GM12878 (cell line): ENCODE measurements at places on chromosomes 2 and 18. TPM values are rescaled to one million over a fixed set of nuclear protein-coding genes. Genes with fewer than 3 reads are reported as not detected.

- DNase-seq, result no peak
- H3K27ac ChIP-seq, result no peak overlapping the region
- H3K36me3 ChIP-seq, result no peaks in the 10 kb centered on the region
Observed at GRCh38 chr18:32674491-32674890, 98.3 kb downstream of the KLHL14 start.

- H3K4me3 ChIP-seq, result no peak overlapping the region
- H3K27me3 ChIP-seq, result no peaks in the 10 kb centered on the region
Observed at GRCh38 chr2:167028503-167028902, 140.2 kb downstream of the XIRP2 start.

- no peak for DNase-seq
- no peaks in the 10 kb centered on the region for H3K4me1 ChIP-seq
- no peak overlapping the region for H3K4me3 ChIP-seq
- no peak overlapping the region for H3K27ac ChIP-seq
- H3K36me3 ChIP-seq, result no peaks in the 10 kb centered on the region; the same call in none of the 2 replicates
- no peaks in the 10 kb centered on the region for H3K27me3 ChIP-seq
Observed at GRCh38 chr2:11963966-11964365, 217.5 kb downstream of the LPIN1 start.

DNA sequence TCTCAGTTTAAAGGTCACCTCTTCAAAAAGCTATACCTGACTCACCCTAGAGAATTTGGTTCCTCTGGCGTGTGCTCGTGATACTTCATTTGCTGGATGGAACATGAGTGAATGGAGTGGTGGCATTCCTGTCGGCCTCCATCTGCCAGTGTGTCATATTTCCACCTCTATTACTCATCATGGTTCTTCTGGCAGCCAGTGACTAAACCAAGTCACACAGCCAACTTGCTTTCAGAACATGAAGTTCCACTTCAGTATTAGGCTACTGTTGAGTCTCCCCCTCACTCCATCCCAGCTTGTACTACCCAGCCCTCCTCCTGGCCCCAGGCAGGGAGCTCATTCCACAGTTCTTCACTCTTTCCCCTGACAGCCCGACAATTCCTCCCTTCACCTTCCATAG lies 169.8 kb downstream of the MREG start:
- H3K36me3 ChIP-seq, result no peaks in the 10 kb centered on the region
- H3K4me3 ChIP-seq, result no peak overlapping the region
- no peaks in the 10 kb centered on the region for H3K27me3 ChIP-seq

The CELF4 gene
- polyA plus RNA-seq, result not detected in 2 replicates

The ZNF892 gene
- 0.08 TPM in 1 of 2 replicates, not detected in the other for polyA plus RNA-seq

The MYO1B gene
- polyA plus RNA-seq, result 1.2 and 1.9 TPM in 2 replicates

DNA sequence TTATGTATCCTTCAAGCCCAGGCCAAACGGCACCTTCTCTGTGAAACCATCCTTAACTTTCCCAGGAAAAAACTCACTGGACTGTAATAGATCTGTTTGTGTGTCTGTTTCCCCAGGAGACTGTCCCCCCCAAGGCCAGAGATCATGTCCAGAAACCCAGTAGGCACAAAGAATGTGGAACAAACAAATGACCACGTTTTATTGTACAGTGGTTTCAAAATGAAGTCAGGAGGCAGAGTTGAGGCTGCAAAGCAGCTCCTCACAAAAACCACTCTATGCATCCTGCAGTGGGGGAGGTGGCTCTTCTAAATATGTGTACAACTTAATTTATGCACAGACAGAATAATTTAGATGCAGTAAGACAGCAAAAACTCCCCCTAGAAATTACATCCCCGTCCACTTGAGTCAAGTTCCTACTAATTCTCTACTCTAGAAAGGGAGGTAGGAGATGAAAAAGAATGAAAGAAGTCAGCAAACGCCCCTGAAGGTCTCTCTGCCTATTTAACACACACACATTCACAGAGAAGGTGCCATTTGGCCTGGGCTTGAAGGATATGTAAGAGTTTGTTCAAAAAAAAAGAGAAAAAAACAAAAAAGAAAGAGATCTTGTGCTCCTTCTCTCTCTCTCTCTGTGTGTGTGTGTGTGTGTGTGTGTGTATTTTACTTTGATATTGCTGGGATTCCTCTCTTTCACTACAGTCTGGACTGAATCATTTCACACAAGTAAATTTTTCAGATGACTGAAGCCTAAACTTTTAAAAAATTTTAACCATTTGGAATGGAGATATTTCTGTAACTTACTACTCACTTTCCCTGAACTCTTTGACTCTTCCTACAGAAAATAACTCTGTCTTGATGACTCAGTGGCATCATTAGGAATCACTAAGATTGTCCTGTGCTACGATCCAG lies 19.5 kb downstream of the BCL2 start:
- DNase-seq, result no peak
- H3K4me1 ChIP-seq, result peaks cover 48% of the 10 kb centered on the region
- H3K27ac ChIP-seq, result peak overlapping the region; percentile 55
- H3K36me3 ChIP-seq, result peaks cover 13% of the 10 kb centered on the region

The REG1B gene
- polyA plus RNA-seq, result not detected in 2 replicates

GRCh38 chr2:121567452-121567851 lies 36.8 kb downstream of the RNU4ATAC start:
- H3K36me3 ChIP-seq, result peaks cover 2% of the 10 kb centered on the region
- H3K4me3 ChIP-seq, result no peak overlapping the region
- peaks cover 8% of the 10 kb centered on the region for H3K4me1 ChIP-seq
- H3K27me3 ChIP-seq, result no peaks in the 10 kb centered on the region

- no peak for DNase-seq
- no peaks in the 10 kb centered on the region for H3K4me1 ChIP-seq
- no peaks in the 10 kb centered on the region for H3K36me3 ChIP-seq
- H3K27ac ChIP-seq, result no peak overlapping the region
- H3K4me3 ChIP-seq, result no peak overlapping the region
- no peaks in the 10 kb centered on the region for H3K27me3 ChIP-seq
Observed at GRCh38 chr18:6484659-6485058, 69.9 kb upstream of the L3MBTL4 start.

DNA sequence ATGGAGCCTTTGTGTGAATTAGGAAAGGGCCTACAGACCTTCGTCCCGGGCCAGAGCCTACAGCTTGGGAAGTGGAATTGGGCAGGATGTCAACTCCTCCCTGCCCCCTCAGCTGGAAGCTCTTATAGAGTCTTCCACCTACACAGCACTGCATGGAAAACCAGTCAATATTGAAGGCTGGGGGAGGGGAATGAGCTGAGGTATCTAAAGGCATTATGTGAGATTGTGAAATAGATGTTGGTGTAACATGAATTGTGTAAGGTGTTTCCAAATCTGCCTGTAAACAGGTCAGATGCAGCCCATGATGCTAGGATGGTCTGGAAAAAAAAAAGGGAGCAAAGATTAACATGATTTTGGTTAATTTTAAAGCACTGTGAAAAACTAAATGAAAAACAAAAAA lies 433.5 kb upstream of the POU3F3 start:
- H3K36me3 ChIP-seq, result no peaks in the 10 kb centered on the region
- no peaks in the 10 kb centered on the region for H3K27me3 ChIP-seq
- H3K4me3 ChIP-seq, result no peak overlapping the region
- no peak overlapping the region for H3K27ac ChIP-seq

GRCh38 chr2:10584242-10584753 lies 105.5 kb downstream of the NOL10 start:
- H3K27ac ChIP-seq, result no peak overlapping the region
- no peak overlapping the region for H3K4me3 ChIP-seq
- DNase-seq, result no peak
- no peaks in the 10 kb centered on the region for H3K27me3 ChIP-seq
- H3K4me1 ChIP-seq, result no peaks in the 10 kb centered on the region
- H3K36me3 ChIP-seq, result peaks cover 19% of the 10 kb centered on the region

The CDH7 gene
- polyA plus RNA-seq, result not detected in 2 replicates

- no peaks in the 10 kb centered on the region for H3K27me3 ChIP-seq
- peaks cover 3% of the 10 kb centered on the region; the same call in 1 of the 2 replicates for H3K4me1 ChIP-seq
- H3K4me3 ChIP-seq, result no peak overlapping the region
- no peak for DNase-seq
- no peaks in the 10 kb centered on the region for H3K36me3 ChIP-seq
- H3K27ac ChIP-seq, result no peak overlapping the region
Observed at GRCh38 chr2:133972786-133973185, 281.1 kb upstream of the MGAT5 start.

GRCh38 chr18:55253814-55254213 lies 294.6 kb upstream of the CCDC68 start:
- DNase-seq, result no peak
- H3K27me3 ChIP-seq, result no peaks in the 10 kb centered on the region
- no peak overlapping the region for H3K27ac ChIP-seq
- H3K4me3 ChIP-seq, result no peak overlapping the region

The LHCGR gene
- not detected in 2 replicates for polyA plus RNA-seq

DNA sequence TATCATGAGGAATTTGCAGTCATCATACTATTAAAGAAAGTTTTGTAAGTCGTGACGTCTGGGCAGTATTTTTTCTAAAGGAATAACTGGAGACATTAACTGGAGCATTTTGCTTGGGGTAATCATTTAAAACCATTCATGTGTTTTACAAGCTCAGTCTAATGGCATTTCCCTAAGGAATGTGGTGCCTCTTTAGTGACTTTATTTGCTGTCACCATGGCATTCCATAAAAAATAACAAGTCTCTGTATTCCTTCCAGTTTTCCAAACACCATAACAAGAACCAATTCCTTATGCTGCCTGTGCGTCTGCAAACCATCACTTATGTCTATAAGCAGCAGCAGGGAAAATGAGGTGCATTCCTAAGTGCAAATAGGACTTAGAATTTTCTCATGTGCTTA lies 82.8 kb downstream of the EPB41L3 start:
- H3K4me1 ChIP-seq, result no peaks in the 10 kb centered on the region
- DNase-seq, result no peak
- H3K36me3 ChIP-seq, result no peaks in the 10 kb centered on the region
- no peak overlapping the region for H3K27ac ChIP-seq

The DSG4 gene
- 0.25 and 0.43 TPM in 2 replicates for polyA plus RNA-seq

GRCh38 chr2:216057688-216058193 lies 23.9 kb downstream of the PECR start:
- DNase-seq, result peak; percentile 96
- H3K27ac ChIP-seq, result peak overlapping the region; percentile 85
- peaks cover 24% of the 10 kb centered on the region for H3K4me1 ChIP-seq
- H3K36me3 ChIP-seq, result no peaks in the 10 kb centered on the region

- H3K4me1 ChIP-seq, result no peaks in the 10 kb centered on the region
- no peaks in the 10 kb centered on the region for H3K36me3 ChIP-seq
- H3K27ac ChIP-seq, result no peak overlapping the region
- no peak overlapping the region for H3K4me3 ChIP-seq
Observed at GRCh38 chr18:11783716-11784331, 67.4 kb upstream of the CHMP1B start.

The RAB31 gene
- polyA plus RNA-seq, result 19.1 and 21.3 TPM in 2 replicates

DNA sequence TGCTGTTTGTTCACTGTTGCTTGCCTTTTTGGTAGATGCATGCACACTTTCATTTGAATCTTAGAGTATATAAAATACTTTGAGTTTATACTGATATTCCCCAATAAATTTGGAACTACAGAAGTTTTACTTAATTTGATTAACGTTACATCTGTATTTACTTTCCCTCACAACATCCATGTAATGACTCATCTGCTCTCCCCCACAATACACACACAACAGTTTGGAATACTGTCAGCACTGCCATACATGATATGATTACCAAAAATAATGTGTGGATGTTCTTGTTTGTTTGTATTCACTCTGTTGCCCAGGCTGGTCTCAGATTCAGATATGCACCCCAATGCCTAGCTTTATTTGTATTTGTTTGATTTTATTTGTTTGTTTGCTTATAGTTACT lies 144.2 kb downstream of the WDR7 start:
- H3K36me3 ChIP-seq, result no peaks in the 10 kb centered on the region
- H3K27me3 ChIP-seq, result no peaks in the 10 kb centered on the region
- no peak for DNase-seq
- no peak overlapping the region for H3K27ac ChIP-seq

The ZC3H8 gene
- 25.4 TPM in 2 replicates for polyA plus RNA-seq

GRCh38 chr18:666177-666576 lies 8.7 kb downstream of the TYMS start:
- no peaks in the 10 kb centered on the region for H3K27me3 ChIP-seq
- H3K4me1 ChIP-seq, result no peaks in the 10 kb centered on the region; the same call in 1 of the 2 replicates
- DNase-seq, result no peak
- no peak overlapping the region for H3K4me3 ChIP-seq
- H3K36me3 ChIP-seq, result peaks cover 16% of the 10 kb centered on the region

The SCYGR3 gene
- polyA plus RNA-seq, result not detected in 2 replicates

The ECEL1 gene
- not detected in 2 replicates for polyA plus RNA-seq

The ING5 gene
- polyA plus RNA-seq, result 11.3 and 19.3 TPM in 2 replicates

DNA sequence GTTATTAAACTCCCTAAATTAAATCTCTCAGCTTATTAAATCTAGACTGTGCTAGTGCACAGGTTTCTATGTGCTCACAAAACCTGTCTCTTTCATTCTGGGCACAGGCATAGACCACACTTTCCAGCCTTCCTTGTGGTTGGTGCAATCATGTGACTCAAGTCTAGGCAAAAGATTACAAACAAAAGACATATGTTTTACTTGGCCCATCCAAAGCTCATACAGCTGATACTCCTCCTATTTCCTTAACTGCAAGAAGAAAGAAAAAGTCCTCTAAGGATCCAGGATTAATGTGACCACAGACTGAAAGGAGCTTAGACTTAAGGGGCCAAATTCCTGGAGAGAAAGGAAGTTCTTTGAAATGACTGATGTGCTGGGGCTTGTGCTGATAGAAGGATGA lies 731.3 kb upstream of the RAB6C start:
- no peak overlapping the region for H3K27ac ChIP-seq
- no peaks in the 10 kb centered on the region for H3K36me3 ChIP-seq
- DNase-seq, result no peak
- H3K4me3 ChIP-seq, result no peak overlapping the region

GRCh38 chr2:168086851-168087250 lies 160.5 kb downstream of the STK39 start:
- no peaks in the 10 kb centered on the region for H3K27me3 ChIP-seq
- peaks cover 24% of the 10 kb centered on the region for H3K4me1 ChIP-seq
- DNase-seq, result no peak
- no peak overlapping the region for H3K4me3 ChIP-seq
- no peaks in the 10 kb centered on the region for H3K36me3 ChIP-seq
- H3K27ac ChIP-seq, result no peak overlapping the region

GRCh38 chr2:219918254-219918653 lies 290.8 kb downstream of the SLC4A3 start:
- H3K27me3 ChIP-seq, result no peaks in the 10 kb centered on the region
- no peaks in the 10 kb centered on the region for H3K4me1 ChIP-seq
- DNase-seq, result no peak
- H3K27ac ChIP-seq, result no peak overlapping the region
- H3K36me3 ChIP-seq, result no peaks in the 10 kb centered on the region
- H3K4me3 ChIP-seq, result no peak overlapping the region

- no peak overlapping the region for H3K4me3 ChIP-seq
- no peak for DNase-seq
- H3K36me3 ChIP-seq, result no peaks in the 10 kb centered on the region
- H3K27ac ChIP-seq, result no peak overlapping the region
- no peaks in the 10 kb centered on the region for H3K4me1 ChIP-seq
Observed at GRCh38 chr2:81767187-81767912, 1462.8 kb upstream of the LRRTM1 start.

- H3K27ac ChIP-seq, result no peak overlapping the region
- no peaks in the 10 kb centered on the region; the same call in 1 of the 2 replicates for H3K27me3 ChIP-seq
- DNase-seq, result no peak
- no peaks in the 10 kb centered on the region for H3K36me3 ChIP-seq
- peaks cover 5% of the 10 kb centered on the region; the same call in 1 of the 2 replicates for H3K4me1 ChIP-seq
- H3K4me3 ChIP-seq, result no peak overlapping the region
Observed at GRCh38 chr2:113216321-113216720, 42.5 kb downstream of the PSD4 start.

- H3K4me3 ChIP-seq, result no peak overlapping the region
- H3K36me3 ChIP-seq, result no peaks in the 10 kb centered on the region
- peaks cover 11% of the 10 kb centered on the region for H3K4me1 ChIP-seq
- peak overlapping the region; percentile 61 for H3K27ac ChIP-seq
Observed at GRCh38 chr18:46054956-46055837, 16.9 kb downstream of the PSTPIP2 start.

GRCh38 chr2:216066230-216066629 lies 15.4 kb downstream of the PECR start:
- H3K27me3 ChIP-seq, result no peaks in the 10 kb centered on the region
- no peak overlapping the region for H3K27ac ChIP-seq
- no peak for DNase-seq
- no peak overlapping the region for H3K4me3 ChIP-seq
